ENCODE measurements at places on chromosomes 6 and 20. TPM values are rescaled to one million over a fixed set of nuclear protein-coding genes. Genes with fewer than 3 reads are reported as not detected.

DNA sequence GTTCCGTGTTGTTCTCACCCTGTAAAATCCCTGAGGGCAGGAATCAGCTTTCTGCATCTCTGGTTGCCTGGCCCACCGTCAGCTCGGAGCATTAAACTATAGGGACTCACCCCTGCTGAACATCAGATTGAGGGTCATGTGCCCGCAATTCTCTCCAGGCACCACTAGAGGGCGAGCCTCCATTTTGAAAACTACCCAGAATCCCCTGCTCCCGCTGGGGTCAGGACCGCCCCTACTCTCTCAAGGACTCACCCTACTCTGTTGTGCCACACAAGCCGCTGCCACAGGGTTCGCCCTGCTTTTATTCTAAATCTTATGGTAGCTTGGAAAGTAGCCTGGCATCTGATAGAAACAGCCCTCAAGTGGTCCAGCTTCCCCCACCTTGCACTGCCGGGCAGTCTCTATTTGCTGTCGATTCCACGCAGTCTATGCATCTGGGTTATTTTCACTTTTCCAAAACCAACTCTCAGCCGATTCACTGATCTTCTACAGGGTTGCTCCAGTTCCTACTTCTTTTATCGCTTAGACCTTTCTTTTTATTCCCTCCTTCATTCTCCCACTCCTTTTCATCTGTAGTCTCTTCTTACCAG is 244.1 kb upstream of the QKI start:
- no peak for DNase-seq

- no peak for DNase-seq
These were observed 659 bp downstream of the TAF4 start for GRCh38 chr20:62064770-62065673.

DNA sequence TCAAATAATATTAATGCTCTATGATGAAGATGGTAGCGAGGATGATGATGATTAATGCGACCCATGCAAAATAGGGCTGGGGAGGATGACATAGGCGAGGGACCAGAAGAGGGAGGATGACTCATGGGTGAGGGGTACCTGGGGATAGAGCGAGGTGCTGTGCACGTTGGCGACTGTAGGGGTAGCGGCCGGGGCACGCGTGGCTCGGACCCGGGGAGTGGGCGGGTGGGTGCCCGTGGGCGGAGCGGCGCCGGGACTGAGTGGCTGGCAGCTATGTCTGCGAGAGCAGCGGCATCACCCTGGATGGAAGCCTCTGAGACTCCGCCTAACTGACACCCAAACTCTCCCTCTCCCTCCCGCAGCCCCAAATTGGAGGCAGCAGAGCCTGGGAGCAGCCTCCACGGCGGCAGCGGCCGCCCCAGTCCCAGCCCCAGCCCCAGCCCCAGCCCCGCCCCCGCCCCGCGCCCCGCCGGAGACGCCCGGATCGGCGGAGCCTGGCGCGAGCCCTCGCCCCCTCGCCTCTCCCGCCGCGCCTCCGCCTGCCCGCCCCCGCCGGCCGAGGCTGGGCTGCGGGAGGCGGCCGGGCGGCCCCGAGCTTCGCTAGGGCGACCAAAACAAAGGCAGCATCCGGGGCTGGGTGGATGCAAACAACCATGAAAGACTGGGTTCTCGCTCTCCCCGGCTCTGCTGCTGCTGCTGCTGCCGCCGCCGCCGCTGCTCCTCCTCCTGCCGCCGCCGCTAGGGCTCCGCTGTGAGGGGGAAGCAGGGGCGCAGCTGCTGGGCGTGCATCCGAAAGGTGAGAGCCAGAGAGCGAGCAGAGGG is at the start of gene RIMS1:
Gene RIMS1 (plus strand): TSS at position 367 of the 822 bp plus-strand sequence. CDS start 474 bp downstream, outside the sequence.
- no peak for DNase-seq

GRCh38 chr20:17344790-17345189 is 118.0 kb downstream of the PCSK2 start:
- DNase-seq: no peak

Gene MYBL2
- 0.13 TPM for total RNA-seq

GRCh38 chr6:62623846-62624532 is 338.0 kb upstream of the KHDRBS2 start:
- no peak for DNase-seq

Gene MYT1
- not detected for total RNA-seq

Gene IRF4
- total RNA-seq: 0.89 TPM

Gene MDFI
- 4.3 TPM for total RNA-seq

Gene HTR1E
- not detected for total RNA-seq

DNA sequence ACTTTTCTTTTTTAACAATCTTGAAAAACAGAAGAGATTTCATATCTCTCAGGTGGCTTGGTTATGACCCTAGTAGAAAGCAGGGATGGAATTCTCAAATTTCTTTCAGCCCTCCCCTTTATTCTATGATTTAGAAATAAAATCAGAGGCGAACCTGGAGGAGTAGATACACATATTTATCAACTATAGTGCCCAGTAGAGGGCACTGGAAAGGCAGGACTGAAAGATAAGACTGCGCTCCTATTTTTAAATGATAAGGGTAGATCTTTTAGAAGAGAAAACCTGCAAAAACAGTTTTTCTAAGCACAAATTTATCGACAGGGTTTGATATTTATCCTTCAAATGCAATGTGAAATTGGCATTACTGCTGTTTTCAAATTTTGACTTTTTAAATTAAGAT is 1296.6 kb downstream of the EPHA7 start:
- DNase-seq: no peak

GRCh38 chr6:154508573-154509375 is 1.7 kb downstream of the CNKSR3 start:
- DNase-seq: no peak

Gene MEP1A
- not detected for total RNA-seq

DNA sequence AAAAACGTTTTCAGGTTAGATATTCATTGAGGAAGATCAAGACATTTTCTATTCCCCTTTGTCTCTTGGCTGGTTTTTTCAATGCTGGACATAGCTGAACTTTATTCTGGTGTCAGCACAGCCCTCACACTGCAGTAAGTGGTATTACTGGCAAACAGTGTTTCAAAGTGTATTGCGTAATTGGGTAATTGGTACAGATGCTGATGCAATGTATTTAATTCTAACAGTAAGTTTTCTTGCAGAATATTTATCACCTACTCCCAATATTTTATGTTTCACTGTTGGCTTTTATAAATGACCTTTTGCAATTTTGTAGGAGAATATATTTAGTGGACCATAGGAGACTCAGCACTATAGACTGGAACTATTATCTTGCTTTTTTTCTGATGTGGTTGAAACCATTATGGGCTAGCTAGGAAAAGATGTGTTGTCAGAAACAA is 287.6 kb upstream of the SOX4 start:
- DNase-seq: no peak

Gene GCNT2
- total RNA-seq: 37.1 TPM

Gene LSM14B
- total RNA-seq: 51.0 TPM
